ENCODE measurements at places on chromosomes 11 and 22.

- no peak for DNase-seq
These were observed 48.0 kb downstream of the NARS2 start for GRCh38 chr11:78526497-78527146.

- DNase-seq: no peak
These were observed 802.3 kb downstream of the CNTN5 start for GRCh38 chr11:99822846-99823565.

GRCh38 chr11:100920593-100920992 is 209.0 kb downstream of the PGR start:
- no peak for DNase-seq

- no peak for DNase-seq
These were observed 45.5 kb downstream of the ALX4 start for GRCh38 chr11:44264438-44264749.
